ENCODE measurements at places on chromosomes 5 and 9.

DNA sequence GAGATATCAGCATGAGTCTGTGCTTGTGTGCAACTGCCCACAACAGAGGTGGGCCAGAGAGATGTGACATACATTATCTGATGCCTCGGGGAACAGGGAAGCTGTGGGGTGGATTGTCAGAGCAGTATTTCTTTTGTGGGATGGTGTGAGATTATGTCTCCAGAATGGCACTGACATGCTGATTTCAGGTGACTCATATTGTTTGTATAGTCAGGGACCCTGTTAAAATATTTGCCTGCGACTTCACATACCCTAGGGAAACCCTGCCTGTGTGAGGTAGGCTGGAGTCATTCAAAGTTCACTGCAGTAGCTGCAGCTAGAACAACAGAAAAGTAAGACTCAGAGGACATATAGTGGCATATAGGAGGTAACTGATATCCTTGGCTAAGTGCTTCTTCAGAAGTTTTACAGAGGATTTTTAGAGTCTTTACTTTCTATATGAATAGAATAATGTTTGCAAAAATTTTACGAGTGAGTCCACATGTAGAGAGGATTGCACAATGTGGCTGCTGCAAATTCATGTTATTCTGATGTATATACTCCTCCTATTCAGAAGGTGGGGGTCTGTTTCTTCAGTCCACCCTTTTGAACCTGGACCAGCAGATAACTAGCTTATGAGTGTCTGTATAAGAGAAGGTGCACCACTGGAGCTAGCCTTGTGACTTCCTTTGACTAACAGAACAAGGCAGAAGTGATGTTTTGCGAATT, 89.3 kb downstream of the MACIR start:
- DNase-seq = no peak

GRCh38 chr9:33289936-33290246, 425 bp upstream of the NFX1 start:
- DNase-seq = no peak

GRCh38 chr9:136935651-136936050, 8.9 kb downstream of the FBXW5 start:
- DNase-seq = no peak

GRCh38 chr5:172162987-172163343, 25.1 kb downstream of the STK10 start:
- DNase-seq = no peak

GRCh38 chr9:100591139-100591538, 13.3 kb downstream of the CAVIN4 start:
- DNase-seq = no peak

GRCh38 chr5:52709167-52709925, 78.4 kb upstream of the ITGA1 start:
- no peak for DNase-seq

DNA sequence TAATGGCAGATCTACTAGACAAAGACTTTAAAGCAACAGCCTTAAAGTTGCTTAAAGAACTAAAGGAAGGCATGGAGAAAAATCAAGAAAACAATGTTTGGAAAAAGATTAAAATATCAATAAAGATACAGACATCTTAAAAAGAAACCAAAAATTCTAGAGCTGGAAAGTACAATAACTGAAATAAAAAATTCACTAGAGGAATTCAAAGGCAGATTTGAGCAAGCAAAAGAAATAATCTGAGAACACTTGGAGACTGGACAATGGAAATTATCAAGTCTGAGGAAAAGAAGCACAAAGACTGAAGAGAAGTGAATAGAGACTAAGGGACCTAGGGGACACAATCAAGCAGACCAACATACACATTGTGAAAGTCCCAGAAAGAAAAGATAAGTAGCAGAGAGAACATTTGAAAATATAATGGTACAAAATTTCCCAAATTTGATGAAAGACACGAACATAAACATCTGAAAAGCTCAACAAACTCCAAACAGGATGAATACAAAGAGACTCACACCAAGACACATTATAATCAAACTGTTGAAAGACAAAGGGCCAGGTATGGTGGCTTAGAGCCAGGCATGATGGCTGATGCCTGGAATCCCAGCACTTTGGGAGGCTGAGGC, 26.3 kb downstream of the SIL1 start:
- DNase-seq = no peak

- DNase-seq = no peak
Observed at GRCh38 chr5:116248432-116248831, 163.6 kb downstream of the COMMD10 start.

- peak; percentile 80 for DNase-seq
Observed at GRCh38 chr9:114371973-114372917, 15.5 kb downstream of the AKNA start.

GRCh38 chr5:177302354-177303110, 987 bp downstream of the RAB24 start:
- peak; percentile 47 for DNase-seq

DNA sequence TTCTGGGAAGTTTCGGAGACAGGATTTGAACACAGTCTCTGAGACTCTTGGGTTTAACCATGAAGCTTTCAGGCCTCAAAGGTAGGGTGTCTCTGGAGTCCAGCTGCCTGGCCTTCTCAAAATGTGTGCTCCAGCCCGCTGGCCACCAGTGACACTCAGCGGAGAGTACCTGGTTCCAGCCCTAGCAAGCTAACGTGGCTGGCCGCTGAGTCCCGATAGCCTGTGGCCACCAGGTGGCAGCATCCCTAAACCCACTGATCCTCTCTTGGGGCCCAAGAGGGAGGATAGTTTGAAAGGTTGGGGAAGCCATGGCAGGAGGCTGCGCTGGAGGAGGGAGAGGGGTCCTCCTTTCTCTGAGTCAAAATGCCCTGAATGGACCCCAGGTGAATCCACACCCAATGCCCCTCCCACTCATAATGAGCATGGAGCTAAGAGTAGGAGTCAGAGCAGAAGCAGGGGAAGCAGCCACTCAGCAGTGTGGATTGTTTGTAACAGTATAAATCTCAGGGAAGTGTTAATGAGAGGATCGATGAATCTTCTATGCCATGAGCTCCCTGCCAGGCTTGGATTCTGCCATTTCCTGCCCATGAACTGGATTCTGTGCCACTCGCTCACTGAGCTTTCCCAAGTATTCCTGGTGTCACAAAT, 5.4 kb upstream of the TIFAB start:
- peak; percentile 74 for DNase-seq

GRCh38 chr9:109880276-109881169, 100.5 kb downstream of the PALM2AKAP2 start:
- DNase-seq = peak; percentile 73

GRCh38 chr9:85151162-85151561, 481.6 kb downstream of the NTRK2 start:
- DNase-seq = no peak

- no peak for DNase-seq
Observed at GRCh38 chr5:127367029-127367428, 76.4 kb downstream of the MEGF10 start.

- DNase-seq = no peak
Observed at GRCh38 chr9:28707616-28708015, 1134.3 kb upstream of the C9orf72 start.

DNA sequence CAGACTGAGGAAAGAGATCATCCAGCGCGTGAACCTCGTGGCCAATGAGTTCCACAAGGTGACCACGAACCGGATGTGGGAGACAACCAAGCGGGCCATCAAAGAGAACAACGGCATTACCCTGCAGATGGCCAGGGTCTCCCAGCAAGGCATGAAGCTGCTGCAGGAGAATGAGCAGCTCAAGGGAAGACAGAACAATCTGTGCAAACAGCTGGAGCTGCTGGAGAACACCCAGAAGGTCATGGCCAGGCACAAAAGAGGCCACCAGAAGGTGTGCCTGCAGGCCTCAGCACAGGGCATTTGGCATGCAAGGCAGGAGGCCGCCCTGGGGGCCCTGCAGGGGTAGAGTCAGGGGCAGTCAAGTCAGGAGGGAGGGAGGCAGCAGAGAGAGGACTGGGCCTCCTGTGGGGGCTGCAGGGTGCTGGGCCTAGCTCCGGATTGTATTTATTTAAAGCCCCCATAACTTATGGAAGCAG, 4.2 kb downstream of the PTRH1 start:
- peak; percentile 32 for DNase-seq

- DNase-seq = peak; percentile 56
Observed at GRCh38 chr5:149724130-149724840, 5.8 kb upstream of the PPARGC1B start.

DNA sequence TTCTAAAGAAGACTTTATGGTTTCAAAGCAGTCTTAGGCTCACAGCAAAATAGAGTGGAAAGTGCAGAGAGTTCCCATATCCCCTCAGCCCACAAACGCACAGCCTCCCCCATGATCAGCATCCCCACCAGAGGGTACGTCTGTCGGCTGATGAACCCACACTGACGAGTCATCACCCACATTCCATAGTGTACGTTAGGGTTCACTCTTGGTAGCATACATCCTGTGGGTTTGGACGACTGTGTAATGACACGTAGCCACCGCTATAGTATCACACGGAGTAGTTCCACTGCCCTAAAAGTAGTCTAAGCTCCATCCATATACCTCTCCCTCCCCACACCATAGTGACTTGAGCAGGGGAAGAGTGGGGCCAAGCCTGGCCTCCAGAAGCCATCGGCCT, 135.7 kb upstream of the PHYKPL start:
- no peak for DNase-seq

- no peak for DNase-seq
Observed at GRCh38 chr5:37951946-37952721, 112.3 kb upstream of the GDNF start.

DNA sequence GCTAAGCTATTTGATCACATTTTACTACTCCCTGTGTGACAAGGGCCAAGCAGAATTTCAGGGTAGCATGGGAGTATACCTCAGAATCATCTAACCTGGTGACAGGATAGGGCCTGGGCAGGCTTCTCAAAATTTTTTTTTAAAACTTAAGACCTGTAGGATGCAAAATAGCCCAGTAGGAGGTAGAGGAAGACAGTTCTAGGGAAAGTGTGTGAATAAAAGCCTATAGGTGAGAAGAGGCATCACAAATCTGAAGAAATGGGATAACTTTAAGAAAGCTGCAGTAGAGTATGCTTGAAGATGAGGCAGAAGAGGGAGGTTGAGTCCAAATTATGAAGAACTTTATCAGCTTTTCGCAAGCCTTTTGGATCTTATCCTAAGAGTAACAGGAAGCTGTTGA, 32.3 kb downstream of the CNTRL start:
- DNase-seq = peak; percentile 63

- no peak for DNase-seq
Observed at GRCh38 chr5:158715592-158715991, 384.1 kb downstream of the EBF1 start.

DNA sequence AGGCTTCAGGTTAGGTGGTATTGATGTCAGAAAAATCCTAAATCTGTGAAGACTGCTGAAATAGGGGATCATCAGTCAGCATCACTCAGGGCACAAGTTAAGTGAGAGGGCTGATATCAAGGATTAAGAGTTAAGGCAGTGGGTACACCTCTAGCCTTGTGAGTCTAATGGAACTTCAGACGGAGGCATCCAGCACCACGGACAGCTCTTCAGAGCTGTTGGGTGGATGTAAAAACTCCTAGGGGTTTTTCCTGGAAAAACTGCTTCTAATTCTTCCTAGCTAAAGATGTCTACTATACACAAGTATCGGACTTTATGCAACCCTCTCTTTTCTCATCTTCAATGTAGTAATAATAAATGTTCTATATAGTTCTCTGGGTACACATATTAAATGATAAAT, 165.9 kb downstream of the SH3GL2 start:
- no peak for DNase-seq

DNA sequence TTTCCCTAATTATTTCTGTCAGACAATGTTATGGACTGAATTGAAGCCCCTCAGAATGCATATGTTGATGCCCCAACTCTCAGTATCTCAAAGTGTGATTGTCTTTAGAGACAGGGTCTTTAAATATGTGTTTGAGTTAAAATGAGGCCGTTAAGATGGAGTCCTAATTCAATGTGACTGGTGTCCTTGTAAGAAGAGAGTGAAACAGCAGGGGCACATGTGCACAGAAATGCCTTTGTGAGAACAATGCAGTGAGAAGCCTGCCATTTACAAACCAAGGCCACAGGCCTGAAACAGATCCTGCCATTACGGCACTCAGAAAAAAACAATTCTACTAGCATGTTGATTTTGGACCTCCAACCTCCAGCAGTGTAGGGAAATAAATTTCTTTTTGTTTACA, 483.0 kb upstream of the DMAC1 start:
- DNase-seq = no peak

DNA sequence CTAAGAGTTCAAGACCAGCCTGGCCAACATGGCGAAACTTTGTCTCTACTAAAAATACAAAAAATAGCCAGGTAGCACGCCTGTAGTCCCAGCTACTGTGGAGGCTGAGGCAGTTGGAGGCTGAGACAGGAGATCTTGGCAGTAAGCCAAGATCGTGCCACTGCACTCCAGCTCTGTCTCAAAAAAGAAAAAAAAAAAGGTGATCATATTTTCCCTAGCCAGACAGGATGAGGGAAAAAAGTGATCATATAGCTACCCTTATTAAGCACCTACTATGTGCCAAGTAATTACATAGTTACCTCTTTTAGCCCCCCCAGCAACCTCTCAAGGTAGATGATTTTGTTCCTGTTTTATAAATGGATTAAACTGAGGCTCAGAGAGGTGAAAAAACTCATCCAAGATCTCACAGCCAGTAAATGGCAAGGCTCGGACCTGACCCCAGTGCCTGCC, 18.1 kb upstream of the RPL26L1 start:
- DNase-seq = no peak

GRCh38 chr9:135478829-135479468, 633 bp upstream of the PPP1R26 start:
- no peak for DNase-seq

DNA sequence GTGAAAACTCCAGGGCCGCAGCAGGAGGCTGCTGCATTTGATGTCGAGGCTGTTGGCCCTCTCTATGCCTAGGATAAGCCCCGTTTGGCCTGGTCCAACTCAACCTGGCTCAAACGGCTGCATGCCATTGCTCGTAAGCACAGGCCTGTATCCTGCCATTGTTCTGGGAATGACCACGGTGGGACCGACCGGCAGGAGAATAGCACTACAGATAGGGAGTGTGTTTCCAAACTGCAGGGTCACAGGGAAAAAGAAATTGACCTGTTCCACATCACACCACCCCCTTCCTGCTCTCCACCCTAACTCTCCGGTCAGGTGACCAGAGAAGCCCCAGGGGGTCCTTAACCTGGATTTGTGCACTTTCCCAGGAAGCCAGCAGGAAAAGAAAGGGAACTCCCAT, 278.7 kb upstream of the KLF4 start:
- DNase-seq = no peak

- DNase-seq = peak; percentile 51
Observed at GRCh38 chr9:27535701-27536118, 6.1 kb upstream of the MOB3B start.

GRCh38 chr9:31323726-31324444, 1060.6 kb upstream of the ACO1 start:
- DNase-seq = no peak

GRCh38 chr5:156359476-156359875, 32.5 kb downstream of the SGCD start:
- no peak for DNase-seq

GRCh38 chr5:87746891-87747377, 334.2 kb upstream of the CCNH start:
- no peak for DNase-seq

DNA sequence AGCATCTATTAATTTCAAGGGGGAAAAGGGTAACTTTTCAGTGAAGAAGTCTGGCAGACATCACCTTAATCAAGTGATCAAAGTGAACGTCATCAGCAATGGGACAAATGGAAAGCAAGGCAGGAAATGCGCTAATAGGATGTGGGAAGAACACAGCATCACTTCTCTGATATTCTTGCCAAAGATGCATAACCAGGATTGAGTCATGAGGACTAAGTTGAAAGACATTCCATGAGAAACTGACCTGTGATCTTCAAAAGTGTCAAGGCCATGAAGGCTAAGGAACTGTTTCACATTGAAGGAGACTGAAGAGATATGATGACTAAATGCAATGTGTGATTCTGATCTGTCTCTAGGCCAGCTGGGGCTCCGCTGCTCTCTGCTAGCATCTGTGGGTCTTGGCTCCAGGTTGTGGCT, 92.9 kb downstream of the NDFIP1 start:
- no peak for DNase-seq

All from NAMALWA (cell line).